ENCODE measurements at places on chromosomes 2 and 18. TPM values are rescaled to one million over a fixed set of nuclear protein-coding genes. Genes with fewer than 3 reads are reported as not detected.
A peak's percentile ranks its signal among the peaks of the same experiment; 100 is the strongest.

AGFG1 gene
- total RNA-seq: 117 TPM

DNA sequence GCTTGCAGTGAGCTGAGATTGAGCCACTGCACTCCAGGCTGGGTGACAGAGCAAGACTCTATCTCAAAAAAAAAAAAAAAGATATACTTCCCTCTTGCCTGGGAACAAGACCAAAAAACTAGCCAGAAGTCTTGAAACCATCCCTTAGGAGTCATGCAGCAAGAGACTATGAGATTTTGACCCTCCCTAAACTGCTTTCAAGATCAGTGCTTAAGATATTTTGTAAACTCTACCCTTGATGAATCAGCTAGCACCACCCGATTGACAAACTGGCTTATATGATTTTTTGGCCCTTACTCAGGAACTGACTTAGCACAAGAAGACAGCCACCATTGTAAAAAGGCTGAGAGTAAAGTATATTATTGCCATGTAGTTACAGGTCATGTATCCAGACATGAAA is 3.8 kb downstream of the SULT1C3 start:
- DNase-seq: no peak
- H3K27me3 ChIP-seq: peaks cover 5% of the 10 kb centered on the region
- no peaks in the 10 kb centered on the region for H3K4me1 ChIP-seq
- no peak overlapping the region for H3K4me3 ChIP-seq

DNA sequence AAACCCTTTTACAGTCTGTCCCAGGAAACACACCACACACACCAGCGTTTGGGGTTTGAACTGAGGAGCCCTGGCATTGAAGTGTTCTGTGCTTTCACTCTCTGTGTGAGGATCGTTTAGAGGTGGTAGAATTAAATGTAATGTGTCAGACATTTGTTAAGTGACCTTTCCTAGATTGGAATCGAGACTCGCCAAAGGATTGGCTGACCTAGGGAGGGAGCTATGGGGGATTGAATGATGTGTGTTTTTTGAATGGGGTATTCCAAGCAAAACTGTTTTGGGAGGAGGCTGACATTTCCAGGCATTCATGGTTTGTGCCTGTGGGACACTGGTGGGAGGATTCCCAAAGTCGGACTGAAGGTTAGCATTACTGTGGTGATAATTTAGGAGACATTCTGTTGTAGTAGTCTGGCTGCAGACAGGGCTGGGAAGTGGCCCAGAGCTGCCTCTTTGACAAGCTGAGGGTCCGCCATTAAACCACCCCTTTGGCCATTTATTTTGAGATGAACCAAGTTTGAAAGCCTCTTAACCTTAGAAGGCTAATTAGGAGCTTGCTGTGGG is 1.7 kb downstream of the MYO1B start:
- H3K27ac ChIP-seq: no peak overlapping the region
- DNase-seq: peak; percentile 12
- H3K4me1 ChIP-seq: peaks cover 20% of the 10 kb centered on the region
- H3K4me3 ChIP-seq: peak overlapping the region; percentile 83

GPR39 gene
- not detected for total RNA-seq

DNA sequence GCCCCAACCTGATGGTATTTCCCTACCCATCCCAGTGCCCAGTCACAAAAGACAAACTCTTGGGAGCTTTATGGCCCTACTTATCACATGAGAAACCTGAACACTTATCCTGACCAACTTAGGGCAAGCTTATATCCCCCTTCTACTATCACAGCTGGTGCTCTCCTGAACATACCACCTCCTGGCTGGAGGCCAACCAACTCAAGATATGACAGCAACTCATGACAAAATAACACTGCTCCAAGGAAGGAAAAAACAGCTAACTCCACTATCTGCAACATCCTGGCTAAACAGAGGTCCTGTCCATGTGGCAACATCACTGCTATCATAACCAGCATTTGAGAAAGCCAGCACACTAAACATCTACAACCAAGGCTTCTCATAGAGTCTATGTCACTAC is 20.9 kb upstream of the CLASP1 start:
- H3K36me3 ChIP-seq: peaks cover 3% of the 10 kb centered on the region
- no peak overlapping the region for H3K27ac ChIP-seq
- H3K4me1 ChIP-seq: no peaks in the 10 kb centered on the region
- DNase-seq: no peak
- no peaks in the 10 kb centered on the region for H3K27me3 ChIP-seq

Data from activated CD8-positive, alpha-beta T cell treated with anti-CD3 and anti-CD28 coated beads for 36 hours (primary cell).